Activated CD8-positive, alpha-beta memory T cell treated with anti-CD3 and anti-CD28 coated beads, Interleukin-2, amount 10 ng/mL, durations not matched to agents 7 days and 5 days (primary cell): ENCODE measurements at places on chromosomes 16 and 17. TPM values are rescaled to one million over a fixed set of nuclear protein-coding genes. Genes with fewer than 3 reads are reported as not detected.

GRCh38 chr17:17032131-17032692 lies 10.0 kb upstream of the MPRIP start:
- no peak overlapping the region for H3K4me3 ChIP-seq
- no peaks in the 10 kb centered on the region for H3K4me1 ChIP-seq
- no peaks in the 10 kb centered on the region for H3K27me3 ChIP-seq
- H3K36me3 ChIP-seq = no peaks in the 10 kb centered on the region
- no peak for DNase-seq

- H3K4me1 ChIP-seq = peaks cover 2% of the 10 kb centered on the region
- DNase-seq = peak; percentile 66
- no peak overlapping the region for H3K27ac ChIP-seq
- no peaks in the 10 kb centered on the region for H3K36me3 ChIP-seq
- H3K27me3 ChIP-seq = peaks cover 32% of the 10 kb centered on the region
Observed at GRCh38 chr16:87608400-87608985, 6.2 kb downstream of the JPH3 start.

DNA sequence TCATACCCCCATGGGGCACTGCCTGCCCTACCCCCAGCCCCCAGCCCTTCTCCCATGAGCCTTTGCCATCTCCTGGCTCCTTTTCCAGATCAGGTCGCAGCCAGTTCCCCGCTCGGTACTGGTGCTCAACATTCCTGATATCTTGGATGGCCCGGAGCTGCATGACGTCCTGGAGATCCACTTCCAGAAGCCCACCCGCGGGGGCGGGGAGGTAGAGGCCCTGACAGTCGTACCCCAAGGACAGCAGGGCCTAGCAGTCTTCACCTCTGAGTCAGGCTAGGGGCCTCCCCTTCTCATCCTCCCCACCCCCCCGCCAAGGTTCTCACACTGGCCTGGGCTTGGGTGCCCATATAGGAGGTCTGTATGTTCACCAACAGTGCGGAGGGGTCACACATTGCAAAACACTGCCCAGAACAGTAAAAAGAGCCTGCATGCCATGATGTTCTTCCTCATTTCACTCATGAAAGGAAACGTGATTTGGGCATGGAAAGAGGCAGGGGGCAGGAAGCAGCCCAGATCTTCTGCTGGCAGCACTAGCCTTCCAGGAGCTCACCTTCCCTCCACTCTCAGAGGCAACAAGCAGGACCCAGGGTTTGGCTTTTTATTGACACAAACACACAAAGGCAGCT lies 7.5 kb downstream of the IFI35 start:
- no peak for DNase-seq
- no peak overlapping the region for H3K4me3 ChIP-seq

Gene PPP1R1B
- not detected for total RNA-seq

DNA sequence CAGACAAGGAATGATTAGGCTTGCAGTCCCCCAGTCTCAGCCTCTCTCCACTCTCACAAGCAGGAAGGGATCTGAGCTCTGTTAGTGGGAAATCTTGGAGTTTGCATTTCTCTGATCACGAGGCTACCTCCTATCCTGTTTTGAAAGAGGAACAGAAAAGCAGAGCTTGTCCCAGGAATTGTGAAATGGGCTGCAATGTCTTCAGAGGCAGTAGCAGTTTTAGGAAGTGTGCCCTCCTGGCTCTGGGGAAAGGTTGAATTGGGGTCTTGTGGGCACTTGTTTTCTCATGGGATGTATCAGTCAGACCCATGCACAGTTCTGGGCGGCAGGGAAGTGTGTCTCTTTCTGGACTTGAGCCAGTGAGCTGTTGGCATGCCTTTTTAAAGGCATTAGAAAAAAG lies 22.8 kb downstream of the NUP85 start:
- H3K4me3 ChIP-seq = no peak overlapping the region
- peaks cover 58% of the 10 kb centered on the region for H3K36me3 ChIP-seq
- no peak overlapping the region for H3K27ac ChIP-seq
- DNase-seq = no peak
- H3K4me1 ChIP-seq = no peaks in the 10 kb centered on the region

- no peak overlapping the region for H3K4me3 ChIP-seq
- peaks cover 17% of the 10 kb centered on the region for H3K4me1 ChIP-seq
- peak; percentile 50 for DNase-seq
- no peaks in the 10 kb centered on the region for H3K36me3 ChIP-seq
- H3K27ac ChIP-seq = peak overlapping the region; percentile 10
Observed at GRCh38 chr17:28484296-28484695, 10.9 kb downstream of the SLC13A2 start.

Gene C16orf96
- total RNA-seq = not detected

DNA sequence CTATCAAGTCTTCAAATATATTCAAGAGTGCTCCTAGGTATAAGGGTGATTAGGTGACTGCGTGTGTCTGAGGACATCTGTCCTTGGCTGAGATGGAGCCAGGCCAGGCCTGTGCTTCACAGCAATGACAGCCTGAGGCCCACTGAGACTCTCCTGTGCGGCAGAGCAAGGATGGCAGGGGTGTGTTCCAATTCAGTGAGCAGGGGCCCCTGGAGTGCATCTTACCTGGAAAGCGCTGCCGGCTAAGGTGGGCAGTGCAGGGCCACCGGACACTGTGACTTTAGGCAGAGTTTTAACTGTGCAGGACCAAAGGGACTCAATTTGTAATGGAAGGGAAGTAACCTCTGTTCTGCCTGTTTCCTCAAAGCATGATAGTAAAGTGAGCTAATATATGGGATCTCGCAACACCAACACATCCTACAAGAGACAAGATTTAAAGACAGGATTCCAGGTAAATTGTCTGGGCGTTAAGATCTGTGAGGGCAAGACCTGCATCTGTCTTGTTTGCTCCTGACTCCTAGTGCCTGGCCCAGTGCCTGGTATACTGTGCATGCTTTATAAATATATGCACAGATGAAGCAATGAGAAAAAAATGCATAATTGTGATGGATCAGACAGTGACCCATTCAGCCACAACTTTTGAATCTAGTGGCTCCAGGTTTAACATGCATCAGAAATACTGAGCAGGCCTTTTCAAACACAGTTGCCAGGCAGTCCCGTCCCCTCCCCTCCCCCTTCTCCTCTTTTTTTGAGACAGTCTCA lies 86.7 kb downstream of the MRC2 start:
- H3K4me1 ChIP-seq = peaks cover 3% of the 10 kb centered on the region
- peaks cover 32% of the 10 kb centered on the region for H3K27me3 ChIP-seq
- no peak overlapping the region for H3K27ac ChIP-seq
- peaks cover 2% of the 10 kb centered on the region for H3K36me3 ChIP-seq

DNA sequence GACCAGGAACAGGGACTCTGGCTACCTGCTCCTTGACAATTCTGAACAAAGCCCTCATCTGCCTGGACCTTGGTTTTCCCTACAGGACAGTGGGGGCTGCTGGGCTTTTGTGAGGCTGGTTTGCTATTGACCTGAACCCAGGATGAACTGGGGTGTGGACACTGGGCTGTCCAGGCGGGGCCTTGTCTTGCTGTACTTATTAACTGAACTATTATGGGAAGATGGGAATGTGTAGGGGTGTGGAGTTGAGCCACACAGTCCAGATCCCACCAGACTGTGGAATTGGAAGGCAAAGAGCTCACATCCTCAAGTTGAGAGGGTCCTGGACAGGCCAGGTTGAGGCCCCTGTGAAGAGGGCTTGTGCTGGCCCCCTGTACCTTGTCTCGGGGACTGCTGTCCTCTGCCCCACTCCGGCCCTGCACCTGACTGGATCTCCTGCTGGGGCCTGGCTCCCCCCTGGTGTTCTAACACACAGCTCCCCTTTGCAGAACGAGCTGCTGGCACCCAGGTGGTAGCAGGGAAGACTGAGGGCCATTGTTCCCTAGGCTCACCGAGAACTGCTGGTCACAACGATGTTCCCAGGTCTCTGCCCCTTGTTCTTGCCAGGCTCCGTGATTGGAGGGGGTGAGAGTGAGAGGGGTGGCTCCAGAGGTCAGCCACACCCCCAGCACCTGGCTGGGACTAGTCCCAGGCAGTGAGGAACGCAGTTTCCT lies 51.8 kb upstream of the CDC42EP4 start:
- H3K4me1 ChIP-seq = no peaks in the 10 kb centered on the region
- no peak overlapping the region for H3K4me3 ChIP-seq
- no peak for DNase-seq
- H3K36me3 ChIP-seq = no peaks in the 10 kb centered on the region
- H3K27me3 ChIP-seq = no peaks in the 10 kb centered on the region

Gene SOCS1
- 200 TPM for total RNA-seq

- H3K27ac ChIP-seq = no peak overlapping the region
- no peak overlapping the region for H3K4me3 ChIP-seq
- H3K27me3 ChIP-seq = no peaks in the 10 kb centered on the region
- DNase-seq = peak; percentile 69
- peaks cover 9% of the 10 kb centered on the region for H3K4me1 ChIP-seq
Observed at GRCh38 chr16:495127-495748, 32.3 kb upstream of the CAPN15 start.

- H3K27me3 ChIP-seq = peaks cover 21% of the 10 kb centered on the region
- DNase-seq = no peak
- no peak overlapping the region for H3K27ac ChIP-seq
- no peaks in the 10 kb centered on the region for H3K4me1 ChIP-seq
- H3K36me3 ChIP-seq = no peaks in the 10 kb centered on the region
Observed at GRCh38 chr17:31697838-31698237, 161.2 kb downstream of the COPRS start.

Gene LRRC3C
- not detected for total RNA-seq

Gene HCRT
- total RNA-seq = not detected

Gene TCAP
- total RNA-seq = 1.3 TPM

DNA sequence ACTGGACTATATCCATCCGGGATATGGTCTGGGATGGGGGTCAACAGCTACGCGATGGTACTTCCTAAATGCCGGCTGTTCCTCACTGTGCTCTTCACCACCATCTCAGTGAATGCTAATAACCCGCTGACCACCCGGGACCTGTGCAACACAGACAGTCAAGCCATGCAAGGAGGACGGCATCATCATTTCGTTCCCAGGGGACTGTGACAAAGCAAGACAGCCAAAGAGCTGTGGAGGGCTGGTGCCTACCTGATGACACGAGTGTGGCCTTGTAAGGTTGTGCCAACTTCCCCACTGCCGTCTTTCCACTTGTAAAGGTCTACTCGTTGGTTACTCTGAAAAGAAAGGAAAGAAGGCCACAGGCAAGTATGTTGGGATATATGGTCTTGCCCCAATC lies 33.7 kb downstream of the WDR59 start:
- H3K4me3 ChIP-seq = no peak overlapping the region
- no peaks in the 10 kb centered on the region for H3K4me1 ChIP-seq
- no peak for DNase-seq
- H3K27ac ChIP-seq = no peak overlapping the region
- peaks cover 23% of the 10 kb centered on the region for H3K36me3 ChIP-seq

DNA sequence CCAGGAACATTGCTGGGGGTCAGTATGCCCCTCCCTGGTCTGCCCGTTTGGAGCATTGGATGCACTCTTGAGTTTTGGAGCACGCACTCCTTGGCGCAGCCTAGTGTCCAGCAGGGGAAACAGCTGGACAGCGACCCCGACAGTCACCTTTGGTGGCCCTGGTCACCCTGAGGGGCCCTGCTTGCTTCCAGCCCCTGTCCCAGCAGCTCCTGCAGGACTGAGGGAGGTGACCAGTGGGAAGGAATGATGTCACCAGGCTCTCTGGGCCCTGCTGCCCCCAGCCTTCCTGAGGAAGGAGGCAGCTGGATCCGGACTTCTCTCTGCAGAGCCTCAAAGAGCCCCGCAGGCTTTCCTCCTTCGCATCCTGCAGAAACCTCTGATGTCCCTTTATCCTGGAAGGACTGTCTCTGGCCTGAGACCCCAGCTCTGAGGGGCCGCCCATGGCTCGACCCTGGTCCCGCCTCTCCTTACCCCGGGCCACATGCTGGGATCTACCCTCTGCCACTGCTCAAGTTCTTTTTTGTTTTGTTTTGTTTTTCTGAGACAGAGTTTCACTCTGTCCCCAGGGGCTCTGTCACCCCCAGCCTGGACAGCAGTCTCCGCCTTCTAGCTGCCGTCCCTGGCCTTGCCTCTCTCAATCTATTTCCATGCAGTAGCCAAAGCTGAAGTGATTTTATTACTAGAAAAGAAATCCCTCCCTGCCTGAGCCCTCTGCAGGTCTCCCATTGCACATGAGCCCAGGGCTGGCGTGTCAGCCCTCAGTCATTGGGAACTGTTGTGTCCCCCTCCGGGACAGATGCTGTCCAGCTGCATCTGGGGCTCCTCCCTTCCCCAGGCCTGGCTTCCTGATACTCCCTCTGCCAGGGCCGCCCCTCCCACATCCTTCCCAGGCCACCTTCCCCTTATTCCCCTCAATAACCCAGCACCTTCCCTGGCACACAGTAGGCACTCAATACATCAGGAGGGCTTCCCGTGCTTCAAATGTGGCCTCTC lies 11.6 kb downstream of the ZSCAN10 start:
- no peak overlapping the region for H3K4me3 ChIP-seq
- H3K36me3 ChIP-seq = peaks cover 6% of the 10 kb centered on the region
- H3K4me1 ChIP-seq = peaks cover 36% of the 10 kb centered on the region
- no peak for DNase-seq

Gene C1QTNF1
- not detected for total RNA-seq

Gene TMEM88
- total RNA-seq = 0.84 TPM

DNA sequence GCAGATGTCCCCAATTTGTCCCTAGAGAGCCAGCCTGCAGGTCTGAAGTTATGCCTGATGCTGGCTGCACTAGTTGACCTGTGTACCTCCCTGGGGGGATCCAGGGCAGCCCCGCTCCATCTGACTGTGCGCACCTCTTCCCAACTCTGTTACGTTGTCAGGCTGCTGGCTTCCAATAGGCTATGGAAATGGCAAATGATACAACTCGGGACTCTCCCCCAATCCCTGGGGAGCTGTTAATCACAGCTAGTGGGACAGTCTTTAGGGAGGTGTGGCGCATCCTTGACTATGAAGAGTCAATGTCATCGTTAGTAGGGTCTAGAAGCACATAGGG lies 30.1 kb downstream of the GPRC5B start:
- no peak for DNase-seq
- no peaks in the 10 kb centered on the region for H3K36me3 ChIP-seq
- H3K4me1 ChIP-seq = no peaks in the 10 kb centered on the region
- peaks cover 2% of the 10 kb centered on the region for H3K27me3 ChIP-seq
- no peak overlapping the region for H3K4me3 ChIP-seq

GRCh38 chr16:66250686-66251431 lies 115.6 kb upstream of the CDH5 start:
- peaks cover 3% of the 10 kb centered on the region for H3K27me3 ChIP-seq
- DNase-seq = no peak
- no peak overlapping the region for H3K4me3 ChIP-seq
- no peaks in the 10 kb centered on the region for H3K4me1 ChIP-seq
- H3K36me3 ChIP-seq = no peaks in the 10 kb centered on the region

DNA sequence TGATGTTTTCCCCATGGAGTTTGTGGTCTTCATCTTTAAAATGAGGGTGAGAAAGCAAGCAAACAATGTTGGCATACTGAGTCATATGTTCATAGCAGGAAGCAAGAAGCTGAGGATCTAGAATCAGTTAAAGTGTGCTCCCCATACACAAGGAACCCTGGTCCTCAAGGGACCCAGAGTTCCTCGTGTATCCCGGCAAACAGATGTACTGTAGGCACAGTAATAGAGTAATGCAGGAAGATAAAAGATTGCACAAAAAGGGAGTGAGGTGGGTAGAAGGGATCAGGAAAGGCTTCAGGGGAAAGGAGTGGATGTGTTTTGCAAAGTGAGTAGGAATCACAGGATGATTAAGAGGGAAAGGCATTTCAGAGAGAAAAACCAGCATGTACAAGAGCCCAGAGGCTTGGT lies 412.3 kb upstream of the CDH11 start:
- no peaks in the 10 kb centered on the region for H3K36me3 ChIP-seq
- H3K4me3 ChIP-seq = no peak overlapping the region
- H3K27ac ChIP-seq = no peak overlapping the region
- H3K4me1 ChIP-seq = no peaks in the 10 kb centered on the region
- no peak for DNase-seq

GRCh38 chr17:43840814-43841213 lies 6.2 kb upstream of the CD300LG start:
- H3K4me3 ChIP-seq = no peak overlapping the region
- no peak overlapping the region for H3K27ac ChIP-seq
- no peak for DNase-seq
- no peaks in the 10 kb centered on the region for H3K4me1 ChIP-seq
- H3K27me3 ChIP-seq = peaks cover 32% of the 10 kb centered on the region
